ENCODE measurements at places on chromosomes 6 and 20. TPM values are rescaled to one million over a fixed set of nuclear protein-coding genes. Genes with fewer than 3 reads are reported as not detected.
A peak's percentile ranks its signal among the peaks of the same experiment; 100 is the strongest.

- no peak overlapping the region for H3K4me3 ChIP-seq
- H3K27ac ChIP-seq: peak overlapping the region; percentile 49
- peaks cover 40% of the 10 kb centered on the region for H3K4me1 ChIP-seq
- no peak for DNase-seq
Observed at GRCh38 chr6:7166410-7167293, 58.9 kb downstream of the RREB1 start.

- H3K36me3 ChIP-seq: no peaks in the 10 kb centered on the region
- peak; percentile 89 for DNase-seq
- H3K27ac ChIP-seq: peak within 1 kb of the TSS; percentile 75
- H3K4me1 ChIP-seq: no peaks in the 10 kb centered on the region
- H3K4me3 ChIP-seq: peak within 1 kb of the TSS; percentile 33
Observed at GRCh38 chr6:144008120-144008811, at the start of gene PLAGL1. PLAGL1 (minus strand) TSS chr6:144008259; CDS start chr6:143948136, 60,123 bp downstream.

DNA sequence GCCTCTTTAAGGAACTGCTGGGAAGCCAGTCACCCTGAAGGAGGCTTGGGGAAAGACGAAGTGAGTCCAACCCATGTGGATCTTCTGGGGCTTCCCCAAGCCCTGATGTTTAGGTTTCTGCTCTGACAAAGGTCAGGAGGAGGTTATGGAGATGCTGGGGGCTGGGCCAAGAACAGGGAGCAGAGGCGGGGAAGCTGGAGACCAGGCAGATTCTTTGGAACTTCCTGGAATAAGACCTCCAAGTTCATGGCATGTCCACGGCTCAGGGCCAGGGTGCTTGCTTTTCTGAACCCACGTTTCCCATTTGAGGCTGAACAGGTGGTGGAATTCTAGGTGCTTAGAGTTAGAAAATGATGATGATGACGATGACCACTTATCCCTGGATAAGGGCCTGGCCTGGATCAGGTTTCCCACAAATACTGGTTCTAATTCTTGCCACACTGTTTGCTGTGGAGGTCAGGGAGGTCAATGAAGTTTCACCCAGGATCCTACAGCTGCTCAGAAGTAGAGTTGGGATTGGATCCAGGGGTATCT, 30.0 kb upstream of the TGM2 start:
- DNase-seq: no peak
- H3K4me3 ChIP-seq: no peak overlapping the region
- no peaks in the 10 kb centered on the region for H3K36me3 ChIP-seq
- H3K27me3 ChIP-seq: no peaks in the 10 kb centered on the region
- H3K27ac ChIP-seq: no peak overlapping the region

- no peaks in the 10 kb centered on the region for H3K27me3 ChIP-seq
- H3K36me3 ChIP-seq: no peaks in the 10 kb centered on the region
- H3K4me3 ChIP-seq: no peak overlapping the region
- no peaks in the 10 kb centered on the region for H3K4me1 ChIP-seq
- H3K27ac ChIP-seq: no peak overlapping the region
Observed at GRCh38 chr6:26030716-26031115, 56.5 kb upstream of the HFE start.

The TSBP1 gene
- total RNA-seq: not detected
